ENCODE measurements at places on chromosomes 11 and 22. TPM values are rescaled to one million over a fixed set of nuclear protein-coding genes. Genes with fewer than 3 reads are reported as not detected.

Gene CRYBA4
- not detected for total RNA-seq

Gene OR51B2
- not detected for total RNA-seq

Gene TPBGL
- 0.33 TPM for total RNA-seq

Gene KRTAP5-11
- not detected for total RNA-seq

Gene NAP1L4
- 104 TPM for total RNA-seq

Gene TRIM68
- total RNA-seq = 8.1 TPM

Gene GLB1L2
- 6.2 TPM for total RNA-seq

Gene MOV10L1
- 0.76 TPM for total RNA-seq

Gene INTS4
- 17.1 TPM for total RNA-seq

Gene PGR
- 0.13 TPM for total RNA-seq

Gene KCNJ11
- total RNA-seq = 0.38 TPM

Gene ZNF215
- 2.3 TPM for total RNA-seq

Gene UPK3A
- total RNA-seq = not detected

Gene GP1BB
- total RNA-seq = 1.8 TPM

Gene GGTLC3
- not detected for total RNA-seq

Gene COPB1
- 76.2 TPM for total RNA-seq

Gene VPREB1
- total RNA-seq = not detected

Gene VWA5A
- total RNA-seq = 3.1 TPM

Gene FOLR2
- total RNA-seq = not detected

Gene TRPC6
- total RNA-seq = under 0.01 TPM

Gene PRR14L
- total RNA-seq = 19.9 TPM

Gene OAF
- total RNA-seq = 23.0 TPM

Gene TSPAN18
- total RNA-seq = 0.38 TPM

Gene SLC22A12
- not detected for total RNA-seq

Gene KREMEN1
- 8.1 TPM for total RNA-seq

Gene A4GALT
- total RNA-seq = 53.4 TPM

Gene TNNT3
- not detected for total RNA-seq

Gene TEX54
- total RNA-seq = not detected
